ENCODE measurements at places on chromosomes 6 and 20.

DNA sequence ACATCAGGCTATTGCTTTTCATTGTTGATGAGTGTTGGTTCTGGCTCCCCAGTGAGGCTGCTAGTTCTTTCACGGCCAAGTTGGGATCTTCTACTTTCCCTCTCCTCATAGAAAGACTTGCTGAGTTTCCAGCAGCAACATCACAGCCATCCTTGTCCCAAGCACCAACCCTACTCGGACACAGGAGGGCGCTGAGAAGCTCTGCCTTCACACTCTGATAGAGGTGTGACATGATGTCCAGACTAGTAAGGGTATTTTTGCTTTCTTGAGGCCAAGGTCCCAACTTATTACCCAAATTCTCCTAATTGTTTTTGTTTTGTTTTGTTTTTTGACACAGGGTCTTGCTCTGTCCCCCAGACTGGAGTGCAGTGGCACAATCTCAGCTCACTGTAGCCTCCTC is 3.0 kb upstream of the GCM1 start:
- no peak for DNase-seq

GRCh38 chr6:17408081-17408480 is 14.7 kb downstream of the CAP2 start:
- DNase-seq, result no peak

DNA sequence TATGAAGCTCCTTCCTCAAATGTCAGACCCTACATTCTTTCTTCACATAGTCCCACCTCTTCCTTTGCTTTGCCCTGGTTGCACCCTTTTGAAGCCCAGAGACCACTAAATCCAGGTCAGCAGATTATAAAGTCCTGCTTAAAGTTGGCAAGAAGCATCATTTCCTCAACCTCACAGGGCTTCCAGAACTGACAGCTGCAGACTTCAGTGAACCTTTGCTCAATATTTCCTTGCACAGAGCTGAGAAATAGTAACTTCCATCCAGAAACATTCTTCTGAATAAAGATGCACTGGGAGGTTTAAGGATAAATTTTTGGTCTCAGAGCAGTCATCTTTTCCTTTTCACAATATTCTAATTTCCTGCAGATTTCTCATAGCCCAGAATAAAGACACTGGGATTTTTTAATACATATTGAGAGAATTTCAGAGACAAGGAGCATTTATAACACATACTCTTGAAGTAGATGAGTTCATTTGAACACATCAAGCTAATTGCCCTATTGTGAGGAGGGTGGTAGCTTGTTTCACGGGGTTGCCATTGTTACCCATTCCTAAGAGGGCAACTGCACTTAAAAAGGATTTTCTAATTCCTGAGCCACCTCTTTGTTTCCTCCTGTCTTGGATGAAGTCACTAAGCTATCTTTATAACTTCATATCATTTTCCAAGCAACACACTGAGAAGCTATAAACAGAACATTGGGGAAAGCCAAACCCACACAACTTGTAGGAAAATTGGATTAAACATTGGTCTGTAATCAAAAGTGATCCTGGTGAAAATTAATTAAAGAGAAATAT is 150.2 kb upstream of the PLN start:
- DNase-seq, result no peak

DNA sequence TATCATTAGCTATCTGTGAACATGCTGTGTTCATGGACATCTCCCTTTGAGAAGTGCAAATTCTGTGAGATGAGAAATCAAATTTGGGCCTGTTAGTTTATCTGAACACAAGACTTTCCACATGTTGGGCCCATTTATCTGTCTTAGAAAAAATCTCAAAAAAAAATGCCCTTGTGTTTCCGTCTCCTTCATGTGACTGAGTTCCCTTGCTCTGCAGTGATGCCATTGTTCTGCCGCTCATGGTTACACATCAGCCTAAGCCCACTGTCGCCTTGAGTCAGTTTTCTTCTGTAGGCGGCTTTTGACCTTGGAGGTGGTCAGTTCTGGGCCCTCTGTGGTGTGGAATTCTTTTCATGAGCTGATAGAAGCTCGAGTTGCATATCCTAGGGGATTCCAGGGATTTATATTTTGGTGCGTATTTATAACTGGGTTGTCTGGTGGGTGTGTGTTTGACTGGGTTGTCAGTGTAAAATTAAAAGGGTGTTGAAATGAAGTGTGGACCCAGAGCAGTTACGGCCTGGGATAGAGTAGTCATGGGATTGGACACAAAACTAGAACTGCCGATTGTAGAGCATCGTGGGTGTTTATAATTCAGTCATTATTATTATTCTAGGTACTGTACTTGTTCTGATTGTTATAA is 156.7 kb downstream of the JARID2 start:
- DNase-seq, result no peak

All from activated T-cell treated with anti-CD3 and anti-CD28 coated beads for 4 hours (primary cell).